ENCODE measurements at places on chromosomes 3 and 15. TPM values are rescaled to one million over a fixed set of nuclear protein-coding genes. Genes with fewer than 3 reads are reported as not detected.

Gene NECTIN3
- total RNA-seq = 18.6 TPM

Gene TGM5
- total RNA-seq = not detected

Gene SATB1
- 15.1 TPM for total RNA-seq

Gene LRRIQ4
- total RNA-seq = not detected

Gene GOLGA8B
- total RNA-seq = 18.1 TPM

Gene CLDN11
- 0.56 TPM for total RNA-seq

Gene TRPC1
- total RNA-seq = 0.21 TPM

Gene APPL1
- total RNA-seq = 10.5 TPM

Gene GPR62
- not detected for total RNA-seq

Gene EOMES
- total RNA-seq = not detected

Gene STRIT1
- total RNA-seq = not detected

Gene DISP2
- total RNA-seq = 0.81 TPM

Gene ITPKA
- 7.3 TPM for total RNA-seq

Gene SNTN
- total RNA-seq = not detected

Gene GOLGA6D
- 0.15 TPM for total RNA-seq

Gene SEMA3B
- 94.2 TPM for total RNA-seq

Gene PPP1R14D
- total RNA-seq = 2.5 TPM

Gene ANKRD34C
- not detected for total RNA-seq

Gene FAM81A
- 17.9 TPM for total RNA-seq

Gene ZNF385D
- not detected for total RNA-seq

Gene FILIP1L
- total RNA-seq = 1.2 TPM

Gene ECT2
- 56.7 TPM for total RNA-seq

Gene C3orf80
- total RNA-seq = not detected

Gene CD200
- 0.71 TPM for total RNA-seq

Gene SOX14
- total RNA-seq = not detected

Gene PPARG
- total RNA-seq = 60.2 TPM

Gene FBN1
- total RNA-seq = 0.61 TPM

Gene LTK
- total RNA-seq = 0.05 TPM

Gene NRROS
- total RNA-seq = not detected

Gene DAZL
- not detected for total RNA-seq

Gene KCNH8
- 0.03 TPM for total RNA-seq

Gene SMCO1
- not detected for total RNA-seq

Gene UROC1
- total RNA-seq = not detected

Gene CSTA
- total RNA-seq = not detected

Gene SLC2A2
- total RNA-seq = 0.03 TPM

Gene RSL24D1
- 52.6 TPM for total RNA-seq

Gene IGF1R
- total RNA-seq = 31.6 TPM

Gene MAP1A
- total RNA-seq = 0.46 TPM

Gene KBTBD13
- total RNA-seq = not detected

Gene GLT8D1
- total RNA-seq = 30.0 TPM

Gene SLC51B
- total RNA-seq = 0.64 TPM

Gene CASR
- not detected for total RNA-seq
